AG04449 (cell line): ENCODE measurements at places on chromosomes 13 and 19.
A peak's percentile ranks its signal among the peaks of the same experiment; 100 is the strongest.

DNA sequence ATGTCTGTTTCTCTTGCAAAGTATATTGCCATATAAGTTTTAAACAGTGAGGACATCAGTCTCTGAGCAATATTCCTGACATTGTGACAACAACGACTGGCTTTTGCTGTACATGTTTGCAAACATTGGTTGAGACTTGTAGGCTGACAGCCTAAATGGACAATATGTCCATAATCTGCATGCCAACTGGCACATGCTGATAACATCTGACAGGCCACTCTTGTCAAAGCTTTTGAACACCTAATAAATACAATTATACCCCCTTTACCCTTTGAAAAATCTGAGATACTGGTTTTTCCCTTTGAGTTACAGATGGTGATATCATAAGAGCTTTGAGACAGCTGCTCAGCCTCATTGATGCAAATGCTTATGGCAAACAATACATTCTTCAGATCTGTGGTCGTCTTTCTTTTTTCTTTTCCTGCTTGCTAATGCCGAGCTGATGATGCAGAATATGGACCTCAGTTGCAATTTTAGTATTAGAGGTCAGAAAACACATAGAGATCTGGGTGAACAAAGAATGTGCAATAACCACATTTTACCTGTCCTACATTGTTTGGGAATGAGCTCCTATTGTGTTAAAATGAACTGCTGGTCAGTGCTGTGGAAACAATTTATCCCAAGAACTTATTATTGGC is 114.9 kb downstream of the RFC3 start:
- DNase-seq: no peak

DNA sequence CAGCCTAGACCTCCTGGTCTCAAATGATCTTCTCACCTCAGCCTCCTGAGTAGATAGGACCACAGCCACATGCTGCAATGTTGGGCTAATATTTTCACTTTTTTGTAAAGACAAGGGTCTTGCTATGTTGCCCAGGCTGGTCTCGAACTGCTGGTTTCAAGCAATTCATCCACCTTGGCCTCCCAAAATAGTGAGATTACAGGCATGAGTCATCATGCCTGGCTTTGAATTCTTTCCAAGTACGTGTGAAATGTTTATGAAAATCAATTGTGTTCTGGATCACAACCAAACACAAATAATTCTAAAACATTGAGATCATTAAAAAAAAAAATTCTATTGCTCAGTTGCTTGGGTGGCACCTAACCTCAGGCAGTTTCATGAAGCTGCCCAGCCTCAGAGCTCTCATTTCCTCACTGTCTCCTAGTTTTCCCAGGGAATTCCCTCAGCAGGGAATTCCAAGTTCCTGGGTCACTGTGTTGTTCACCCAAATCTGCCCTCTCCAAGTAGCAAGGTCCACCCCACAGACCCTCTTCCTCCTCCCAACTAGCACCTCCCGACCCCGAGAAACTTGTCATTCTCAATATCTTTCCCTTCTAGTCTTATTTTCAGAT is 44.8 kb downstream of the ING1 start:
- no peak for DNase-seq

- DNase-seq: no peak
These were observed at the start of gene CRX for GRCh38 chr19:47821460-47822020. TSS of gene CRX (plus strand) at chr19:47821937. CDS start at chr19:47834444, 12,507 bp downstream.

DNA sequence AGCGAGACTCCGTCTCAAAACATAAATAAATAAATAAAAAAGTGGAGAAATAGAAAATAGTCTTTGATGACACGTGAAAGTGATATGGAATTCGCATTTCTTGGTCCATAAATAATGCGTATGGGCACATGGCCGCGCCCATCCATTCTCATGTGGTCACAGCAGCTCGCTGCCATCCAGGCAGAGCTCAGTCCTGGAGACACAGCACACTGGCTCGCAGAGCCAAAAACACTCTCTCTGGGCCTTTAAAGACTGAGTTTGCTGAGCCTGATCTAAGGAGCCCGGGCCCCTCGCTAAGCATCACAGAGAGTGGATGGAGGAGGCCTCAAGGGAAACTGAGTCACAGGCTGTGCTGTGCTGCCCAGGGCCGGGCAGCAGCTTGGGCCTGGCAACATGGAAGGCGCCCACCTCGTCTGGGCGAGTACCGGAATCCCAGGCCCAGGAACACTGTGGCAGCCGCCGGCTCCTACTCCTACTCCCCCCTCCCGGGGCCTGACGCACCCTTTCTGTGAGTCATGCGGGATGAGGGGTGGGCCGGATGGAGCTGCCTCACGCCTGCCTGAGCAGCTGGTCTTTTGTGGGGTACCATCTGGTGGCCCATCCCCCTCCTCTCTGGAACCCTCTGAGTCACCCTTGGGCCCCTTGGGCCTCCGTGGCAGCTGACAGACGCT is 28.9 kb upstream of the CACTIN start:
- peak; percentile 69 for DNase-seq

- DNase-seq: no peak
These were observed 722 bp downstream of the PKN1 start for GRCh38 chr19:14433554-14434501.

DNA sequence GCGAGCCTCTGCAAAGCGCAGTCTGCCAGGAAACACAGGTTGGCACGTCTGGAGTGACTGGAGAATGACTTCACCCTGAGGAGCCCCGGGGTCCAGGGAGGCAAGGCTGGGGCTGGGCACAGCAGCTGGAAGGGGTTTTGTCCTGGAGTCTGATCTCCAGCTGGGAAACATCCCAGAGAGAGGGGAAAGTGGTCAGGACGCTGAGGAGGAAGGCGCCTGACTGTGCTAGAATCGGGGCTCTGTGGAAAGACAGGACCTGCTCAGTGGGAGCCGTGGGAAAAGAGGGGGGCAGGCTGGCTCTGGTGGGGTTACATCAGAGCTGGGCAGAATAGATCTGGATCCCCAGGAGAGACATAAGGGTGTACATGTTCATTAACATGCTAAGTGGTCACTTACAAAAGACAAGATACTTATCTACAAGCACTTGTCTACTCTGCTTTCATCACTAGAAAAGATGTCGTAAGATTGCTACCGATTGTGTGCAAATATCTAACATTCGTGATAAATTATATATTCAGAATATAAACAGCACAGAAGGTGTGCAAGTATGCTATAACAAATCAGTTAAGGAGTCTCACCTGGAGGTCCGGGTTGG is 106.6 kb downstream of the COL4A1 start:
- DNase-seq: no peak

DNA sequence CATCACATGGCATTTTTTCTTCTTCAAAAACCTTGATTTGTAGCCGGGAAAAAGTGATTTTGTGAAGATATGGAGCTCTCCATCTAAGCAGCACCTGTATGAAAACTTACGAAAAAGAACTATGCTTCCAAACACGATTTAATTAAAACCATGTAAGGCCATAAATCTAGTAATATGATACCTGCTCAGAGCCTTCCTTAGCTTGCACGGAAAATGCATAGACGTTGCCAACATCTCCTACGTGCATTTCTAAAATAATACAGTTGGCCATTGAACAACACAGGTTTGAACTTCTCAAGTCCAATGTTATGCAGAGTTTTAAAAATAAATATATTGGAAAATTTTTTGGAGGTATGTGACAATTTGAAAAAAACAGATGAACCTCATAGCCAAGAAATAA is 59.1 kb upstream of the RNF113B start:
- no peak for DNase-seq

GRCh38 chr19:33621811-33622504 is at the start of gene CHST8:
TSS of gene CHST8 (plus strand) at chr19:33621953. CDS start at chr19:33689262, 67,309 bp downstream.
- DNase-seq: no peak

DNA sequence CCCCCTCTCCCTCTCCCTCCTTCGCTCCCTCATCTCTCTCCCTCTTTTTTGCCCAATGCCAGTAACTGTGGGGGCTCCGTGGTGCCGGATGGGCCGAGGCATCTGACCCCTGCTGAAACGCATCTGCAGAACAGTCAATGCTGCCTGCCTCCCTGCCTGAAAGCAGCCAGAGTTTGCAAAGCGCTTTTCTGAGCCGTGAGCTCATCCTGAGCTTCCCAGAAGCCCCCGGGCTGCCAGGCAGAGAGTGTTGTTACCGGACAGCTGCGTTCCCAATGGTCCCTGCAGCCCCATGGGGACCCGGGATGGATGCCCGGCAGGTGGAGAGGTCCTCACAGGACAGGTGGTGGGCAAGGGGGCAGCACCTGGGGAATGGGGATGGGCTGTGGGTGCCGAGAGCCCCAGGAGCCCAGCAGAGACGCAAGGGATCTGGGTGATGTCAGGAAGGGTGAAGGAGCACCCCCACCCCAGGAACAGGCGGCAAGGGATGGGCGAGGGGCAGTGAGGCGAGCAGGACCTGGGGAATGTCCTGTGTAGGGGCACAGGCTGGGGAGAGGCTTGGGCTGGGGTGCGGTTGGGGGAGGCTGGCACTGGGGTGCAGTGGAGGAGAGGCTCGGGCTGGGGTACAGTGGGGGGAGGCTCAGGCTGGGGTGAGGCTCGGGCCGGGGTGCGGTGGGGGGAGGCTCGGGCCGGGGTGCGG is 33.0 kb downstream of the GPX4 start:
- DNase-seq: no peak

- DNase-seq: no peak
These were observed 12.1 kb downstream of the HAS1 start for GRCh38 chr19:51711702-51712101.

DNA sequence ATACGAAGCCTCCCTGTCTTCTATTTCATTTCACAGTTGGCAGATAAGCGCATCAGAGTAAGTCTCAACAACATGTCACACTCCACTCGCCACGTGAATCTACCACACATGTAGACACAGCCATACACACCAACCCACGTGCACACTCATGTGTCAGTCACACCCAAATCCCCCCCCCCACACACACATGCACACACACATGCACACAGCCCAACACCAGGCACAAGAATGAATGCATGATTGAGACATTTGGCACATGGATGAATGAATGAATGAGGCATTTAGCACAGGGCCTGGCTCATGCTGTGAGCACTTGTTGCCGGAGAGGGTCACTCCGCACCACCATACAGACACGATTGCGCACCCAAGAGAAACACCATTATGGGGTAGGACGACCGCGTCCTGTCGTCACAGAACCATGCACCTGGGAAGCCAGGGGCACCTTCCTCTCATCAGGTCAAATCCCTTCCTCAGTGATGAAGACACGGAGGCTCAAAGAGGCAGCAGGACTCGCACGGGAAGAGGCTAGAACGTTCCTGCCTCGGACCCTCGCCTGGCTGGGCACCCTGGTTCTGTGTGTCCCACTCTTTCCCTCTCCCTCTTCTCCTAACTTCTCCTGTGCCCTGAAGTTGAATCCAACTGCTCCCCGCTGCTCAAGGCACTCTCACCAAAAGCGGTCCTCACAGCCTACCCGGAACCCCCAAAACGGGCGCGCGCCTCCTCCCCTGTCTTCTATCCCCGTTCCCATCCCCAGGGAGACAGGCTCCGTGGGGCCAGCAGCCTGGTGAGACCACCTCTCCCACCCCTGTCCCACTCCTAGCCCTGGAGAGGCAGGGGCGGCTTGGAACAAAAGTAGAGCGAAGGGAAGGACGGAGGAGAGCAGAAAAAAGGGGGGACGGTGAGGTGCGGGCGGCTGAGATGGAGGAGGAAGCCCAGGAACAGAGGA is 1.3 kb downstream of the MEIS3 start:
- DNase-seq: no peak

DNA sequence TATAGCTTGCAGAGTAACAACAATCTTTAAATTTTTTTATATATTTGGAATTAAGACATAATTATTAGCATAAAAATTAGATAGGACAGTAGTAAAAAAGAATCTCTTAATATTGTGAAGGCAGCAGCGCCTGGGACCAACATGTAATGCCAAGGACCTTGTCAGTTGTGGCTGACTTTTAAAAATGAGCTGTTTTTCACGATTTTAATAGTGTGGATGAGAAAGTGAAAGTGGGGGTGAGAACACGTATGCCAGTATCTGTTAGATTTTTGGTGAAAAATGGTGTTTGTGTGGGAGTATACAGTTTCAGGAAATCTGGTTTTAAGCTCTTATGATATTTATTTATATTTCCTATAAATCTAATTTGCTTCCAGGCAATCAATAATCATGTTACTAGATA is 125.2 kb downstream of the LMO7 start:
- DNase-seq: no peak

DNA sequence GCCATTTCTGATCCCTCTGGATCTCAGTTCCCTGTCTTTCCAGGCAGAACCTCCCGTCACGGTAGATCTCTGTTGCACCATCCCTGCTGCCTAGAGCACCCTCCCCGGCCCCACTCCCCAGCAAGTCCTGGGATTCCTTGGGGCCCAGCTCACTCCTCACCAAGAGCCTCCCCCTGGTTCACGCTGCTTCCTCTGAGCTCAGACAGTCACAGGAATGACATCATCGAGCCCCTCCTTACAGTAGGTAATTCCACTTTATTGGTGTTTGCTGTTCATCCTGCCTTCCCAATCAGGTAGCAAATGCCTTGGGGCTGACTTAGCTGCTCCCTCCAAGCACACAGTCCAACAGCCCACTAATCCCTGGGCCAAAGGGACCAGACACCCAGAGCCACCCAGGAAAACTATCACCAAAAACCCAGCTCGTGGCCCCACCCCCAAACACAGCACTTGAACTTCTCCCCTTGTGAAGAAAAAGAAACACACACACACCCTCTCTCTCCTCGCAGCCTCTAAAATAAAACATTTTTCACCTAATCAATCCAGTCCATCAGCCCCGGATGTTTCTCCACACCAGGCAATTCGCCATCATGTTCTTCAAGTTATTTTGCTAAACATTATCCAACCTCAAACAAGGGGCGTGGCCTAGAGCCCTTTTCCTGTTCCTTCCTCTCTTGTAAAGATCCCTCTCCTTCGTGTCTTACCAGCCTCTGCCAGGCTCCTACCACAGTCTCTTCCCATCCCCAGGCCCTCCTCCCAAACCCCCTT is 2.5 kb downstream of the NAPA start:
- DNase-seq: no peak
